ENCODE measurements at places on chromosomes 11 and 22. TPM values are rescaled to one million over a fixed set of nuclear protein-coding genes. Genes with fewer than 3 reads are reported as not detected.

DNA sequence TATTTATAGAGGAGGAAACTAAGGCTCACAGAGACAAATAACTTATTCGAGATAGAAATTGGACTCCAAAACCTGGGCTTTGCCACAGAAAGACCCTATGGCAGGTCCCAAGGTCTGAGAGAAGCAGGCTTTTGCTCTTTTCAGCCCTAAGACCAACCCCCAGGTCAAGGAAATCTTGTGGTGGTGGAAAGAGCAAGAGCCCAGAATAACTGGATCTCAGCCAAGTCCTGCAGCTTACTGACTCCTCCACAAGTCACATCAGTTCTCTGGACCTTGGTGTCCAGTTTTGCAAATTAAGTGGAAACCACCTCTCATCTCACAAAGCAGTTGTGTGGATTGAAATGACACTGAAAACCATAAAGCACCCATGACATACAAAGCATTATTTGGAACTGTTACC, 122.2 kb downstream of the C11orf58 start:
- no peak for DNase-seq

DNA sequence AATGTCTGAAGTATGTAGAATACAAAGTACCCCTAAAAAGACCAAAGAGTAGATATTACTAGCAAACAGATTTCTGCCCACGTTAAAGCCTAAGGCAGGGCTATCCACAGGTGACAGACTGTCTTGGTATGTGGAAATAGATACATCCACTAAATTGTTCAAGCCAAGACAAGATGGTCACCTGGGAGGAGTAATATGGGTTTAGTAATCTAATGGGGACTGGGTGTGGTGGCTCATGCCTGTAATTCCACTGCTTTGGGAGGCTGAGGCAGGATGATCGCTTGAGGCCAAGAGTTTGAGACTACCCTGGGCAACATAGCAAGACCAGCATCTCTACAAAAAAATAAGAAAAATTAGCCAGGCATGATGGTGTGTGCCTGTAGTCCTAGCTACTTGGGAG, 7.5 kb downstream of the SGSM3 start:
- DNase-seq: no peak

- DNase-seq: no peak
These were observed 13.0 kb downstream of the CDC42BPG start for GRCh38 chr11:64831411-64831891.

- no peak for DNase-seq
These were observed 27.2 kb downstream of the WEE1 start for GRCh38 chr11:9600644-9601036.

GRCh38 chr22:36593215-36593614, 64.2 kb upstream of the EIF3D start:
- DNase-seq: no peak

TYR gene
- total RNA-seq: not detected

DNA sequence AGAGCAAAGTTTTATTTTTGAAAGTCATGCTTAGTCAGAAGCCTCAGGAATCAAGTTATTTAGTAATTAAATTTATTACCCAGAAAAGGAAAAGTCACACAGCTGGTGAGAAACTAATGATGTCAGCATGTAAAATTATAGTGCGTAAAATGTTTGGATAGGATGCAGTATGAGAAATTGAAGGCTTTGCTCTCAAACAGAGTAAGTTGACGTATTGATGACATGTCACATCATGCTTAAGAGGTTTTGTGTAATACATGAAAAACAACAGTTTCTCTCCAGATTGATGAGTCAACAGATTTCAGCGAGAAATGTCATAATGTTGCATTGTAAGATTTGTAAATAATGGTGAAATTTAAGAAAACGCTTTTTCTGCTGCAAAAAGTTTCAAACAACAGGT, 769.8 kb downstream of the METTL15 start:
- DNase-seq: no peak

DNA sequence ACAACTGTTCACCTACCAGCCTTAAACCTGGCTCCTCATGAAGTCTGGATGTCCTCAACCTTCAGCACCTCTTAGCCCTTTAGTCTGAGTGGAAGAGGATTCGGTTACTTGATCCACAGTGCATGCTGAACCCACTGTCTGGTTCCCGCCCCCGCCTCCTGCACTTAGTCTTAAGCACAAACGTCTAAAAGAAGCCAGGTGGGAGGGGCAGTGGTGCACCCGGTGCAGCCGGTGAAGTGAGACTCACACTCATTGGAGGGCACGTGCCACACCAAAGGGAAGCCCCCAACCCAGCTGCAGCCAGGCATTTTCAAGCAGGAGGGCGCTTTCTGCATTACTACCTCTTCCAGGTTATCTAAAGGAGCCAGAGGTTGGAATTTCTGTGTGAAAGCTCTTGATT, 146.8 kb downstream of the COMMD9 start:
- no peak for DNase-seq

DNA sequence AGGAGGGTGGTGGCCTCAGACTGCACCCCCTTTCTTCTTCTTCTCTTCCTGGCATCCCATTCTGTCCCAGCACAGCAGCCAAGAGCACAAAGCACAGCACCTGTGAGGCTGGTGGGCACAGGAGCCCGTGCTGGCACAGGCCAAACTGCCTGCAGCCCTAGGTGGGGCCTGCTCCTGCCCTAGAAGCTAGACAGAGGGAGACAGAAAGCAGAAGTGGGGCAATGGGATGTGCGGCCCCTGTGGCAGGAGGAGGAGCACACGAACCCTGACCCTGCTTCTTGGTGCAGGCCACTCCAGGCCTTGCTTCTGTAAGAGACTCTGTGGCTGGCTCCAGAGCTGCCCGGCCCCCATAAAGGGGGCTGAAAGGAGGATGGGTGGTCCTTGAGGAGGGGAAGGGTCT, 3.9 kb upstream of the PTS start:
- DNase-seq: no peak

DNA sequence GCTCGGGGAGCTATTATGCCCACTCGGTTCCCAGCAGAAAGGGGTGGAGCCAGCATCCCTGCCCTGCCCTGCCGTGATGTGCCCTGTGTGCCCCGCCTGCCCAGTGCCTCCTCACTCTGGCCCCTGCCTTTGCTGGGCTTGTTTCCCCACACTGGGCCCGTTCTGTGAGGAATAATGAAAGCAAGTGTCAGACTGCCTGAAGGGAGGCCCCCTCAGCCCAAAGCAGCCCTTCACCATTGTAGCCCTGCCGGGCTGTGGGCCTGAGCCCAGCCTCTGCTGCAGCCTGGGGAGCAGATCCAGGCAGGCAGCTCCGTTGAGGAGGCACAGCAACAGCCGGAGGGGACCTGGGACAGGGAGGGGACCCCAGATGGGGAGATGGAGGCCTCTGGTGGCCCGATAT, 20.2 kb upstream of the NEFH start:
- no peak for DNase-seq

PRG3 gene
- total RNA-seq: not detected

DNA sequence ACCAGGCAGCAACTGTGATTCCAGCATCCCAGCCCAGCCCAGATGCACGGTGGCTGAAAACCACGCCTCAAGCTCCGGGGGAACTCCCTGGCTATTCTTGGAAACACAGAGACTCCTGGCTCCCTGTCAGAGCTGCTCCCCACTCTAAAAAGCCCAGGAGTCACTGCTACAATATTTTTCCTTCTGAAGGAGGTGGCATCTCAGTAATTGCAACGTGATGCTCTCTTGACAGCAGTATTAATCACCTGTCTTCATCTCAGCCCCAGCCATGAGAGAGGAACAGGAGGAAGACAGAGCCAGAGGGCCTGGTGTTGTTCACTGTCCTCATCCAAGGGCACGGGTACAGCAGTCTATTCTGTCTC, 26.9 kb downstream of the DRD2 start:
- DNase-seq: no peak

DNA sequence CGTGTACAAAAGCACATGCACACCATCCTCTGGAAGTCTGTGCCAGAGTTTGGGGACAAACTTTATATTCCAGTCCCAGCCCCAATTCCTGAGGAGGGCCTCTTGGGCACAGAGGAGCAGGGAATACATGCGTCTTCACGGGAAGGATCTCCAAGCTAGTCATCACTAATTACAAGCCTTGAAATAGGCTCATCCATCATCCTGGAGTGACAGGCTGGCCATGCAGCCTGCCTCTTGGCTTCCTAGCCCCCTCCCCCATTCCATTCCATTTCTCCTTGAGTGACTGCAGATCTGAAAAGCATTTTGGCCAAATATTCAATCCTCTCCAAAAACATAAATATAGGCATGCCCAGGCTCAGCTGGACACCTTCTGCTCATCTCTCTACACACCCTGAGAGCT, 24.8 kb downstream of the SERPING1 start:
- no peak for DNase-seq

GRCh38 chr11:117842131-117842941, 17.8 kb upstream of the FXYD2 start:
- peak; percentile 66 for DNase-seq

DNA sequence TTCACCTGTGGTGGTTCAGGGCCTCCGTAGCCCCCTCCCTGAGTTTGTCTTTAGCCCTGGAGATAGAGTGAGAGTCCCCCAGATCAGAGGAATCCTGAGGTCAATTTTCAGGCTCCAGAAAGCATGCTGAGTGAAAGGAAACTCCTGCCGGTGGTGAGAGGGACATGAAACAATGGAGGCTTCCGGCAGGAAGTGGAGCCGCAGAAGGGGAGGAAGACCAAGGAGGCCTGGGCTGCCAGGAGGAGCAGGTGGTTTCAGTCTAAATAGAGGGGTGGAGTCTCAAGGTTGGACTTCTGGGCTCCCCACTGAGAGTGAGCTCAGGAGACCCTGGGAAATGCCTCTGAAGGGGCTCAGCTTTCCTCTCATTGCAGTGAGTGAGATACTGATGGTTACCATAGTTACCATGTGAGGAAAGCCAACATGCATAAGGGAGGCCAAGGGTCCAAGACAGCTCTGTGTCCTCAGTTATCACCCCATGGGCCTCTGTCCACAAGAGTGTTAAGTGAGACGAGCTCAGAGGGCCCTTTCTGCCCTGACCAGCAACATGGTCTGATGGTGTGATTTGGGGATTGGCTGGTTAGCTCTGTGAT, 10.7 kb downstream of the SLCO2B1 start:
- no peak for DNase-seq

ANO9 gene
- 0.11 TPM for total RNA-seq

GRCh38 chr11:10641912-10642697, 51.5 kb downstream of the IRAG1 start:
- no peak for DNase-seq

LRFN4 gene
- 8.6 TPM for total RNA-seq

CSTPP1 gene
- 14.0 TPM for total RNA-seq

GRCh38 chr11:106077609-106078455, at the start of gene AASDHPPT:
AASDHPPT (plus strand) TSS chr11:106077662; CDS start chr11:106077711, 49 bp downstream.
- DNase-seq: no peak

GRCh38 chr22:28541137-28541536, 138.5 kb downstream of the TTC28 start:
- no peak for DNase-seq

KCNA4 gene
- total RNA-seq: 5.0 TPM
